ENCODE measurements at places on chromosomes 6 and 20. TPM values are rescaled to one million over a fixed set of nuclear protein-coding genes. Genes with fewer than 3 reads are reported as not detected.

DNA sequence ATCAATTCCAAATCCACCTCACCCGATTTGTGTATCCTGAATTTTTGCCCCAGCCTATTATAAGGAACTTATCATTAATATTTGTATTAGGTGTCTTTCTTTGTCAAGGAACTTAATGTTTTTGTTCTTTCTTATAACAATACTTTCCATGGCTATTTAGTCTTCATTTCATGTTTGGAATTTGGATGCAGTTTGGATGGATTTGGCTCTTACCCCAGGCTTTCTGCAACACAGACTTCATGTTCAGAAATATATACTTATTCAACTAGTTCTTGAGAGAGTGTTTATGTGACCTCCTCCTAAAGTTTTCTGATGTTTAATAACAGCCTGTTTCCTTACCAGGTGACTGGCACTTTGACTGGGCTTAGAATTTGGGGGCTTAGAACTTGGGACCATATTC lies 35.9 kb upstream of the TOX2 start:
- DNase-seq, result no peak

DNA sequence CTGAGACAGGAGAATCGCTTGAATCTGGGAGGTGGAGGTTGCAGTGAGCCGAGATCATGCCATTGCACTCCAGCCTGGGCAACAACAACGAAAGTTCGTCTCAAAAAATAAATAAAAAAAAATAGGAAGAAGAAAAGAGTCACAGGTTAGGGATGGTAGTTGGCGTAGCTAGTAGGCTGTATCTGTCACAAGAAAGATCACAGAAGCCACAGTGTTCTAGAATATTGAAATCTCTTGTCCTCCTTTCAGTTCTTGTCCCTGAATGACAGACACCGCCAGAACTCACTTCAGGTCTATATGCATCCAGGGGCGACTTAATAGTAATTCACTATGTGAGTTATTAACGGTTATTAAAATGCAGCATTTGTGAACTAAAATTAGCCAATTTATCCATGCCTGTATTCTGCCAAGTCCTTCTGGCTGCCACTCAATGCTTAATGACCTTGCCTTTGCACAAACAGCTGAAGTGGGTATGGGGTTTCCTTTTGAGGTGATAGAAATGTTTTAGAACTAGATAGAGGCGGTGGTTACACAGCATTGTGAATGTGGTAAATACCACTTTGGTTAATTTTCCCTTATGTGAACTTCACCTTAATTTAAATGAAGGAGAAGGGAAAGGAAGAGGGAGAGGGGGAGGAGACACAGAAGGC lies 41.3 kb upstream of the ZMYND8 start:
- no peak for DNase-seq

DNA sequence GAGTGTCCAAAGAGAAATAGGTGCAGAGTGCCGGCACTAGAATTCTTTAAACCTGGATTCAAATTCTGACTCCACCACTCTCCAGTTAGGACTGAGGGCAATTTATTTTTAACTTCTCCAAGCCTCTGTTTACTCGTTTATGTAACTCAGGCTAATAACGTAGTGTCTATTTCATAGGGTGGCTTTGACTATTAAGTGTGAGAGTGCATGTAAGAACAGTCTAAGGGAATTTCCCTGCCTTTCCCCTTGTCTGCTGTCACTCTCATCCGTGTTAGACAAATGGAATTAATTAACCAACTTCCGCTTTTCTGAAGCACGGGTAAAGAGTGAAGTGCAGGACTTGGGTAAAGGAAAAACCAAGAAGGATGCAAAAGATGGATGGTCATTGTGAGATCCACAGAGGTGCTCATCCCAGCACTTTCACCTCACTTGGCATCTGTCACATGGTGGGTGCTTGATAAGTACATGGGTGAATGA lies 4.1 kb upstream of the ZKSCAN8 start:
- DNase-seq, result no peak

DNA sequence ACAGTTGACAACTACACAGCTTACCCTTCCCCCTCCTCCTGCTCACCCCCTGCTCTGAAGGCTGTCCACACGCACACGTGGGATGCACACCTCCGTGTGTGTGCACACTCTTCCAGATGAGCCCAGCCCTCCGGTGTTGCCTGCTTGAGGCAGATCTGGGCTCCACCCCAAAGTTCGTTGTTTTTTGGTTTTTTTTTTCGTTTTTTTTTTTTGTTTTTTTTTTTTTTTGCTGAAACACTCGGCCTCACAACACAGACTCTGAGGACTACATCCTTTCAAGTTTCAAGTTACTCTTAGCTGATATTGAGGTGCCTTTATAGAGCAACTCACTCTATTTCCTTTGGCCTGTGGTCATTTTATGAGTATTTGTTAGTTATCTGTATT lies 88.2 kb downstream of the RREB1 start:
- no peak for DNase-seq

DNA sequence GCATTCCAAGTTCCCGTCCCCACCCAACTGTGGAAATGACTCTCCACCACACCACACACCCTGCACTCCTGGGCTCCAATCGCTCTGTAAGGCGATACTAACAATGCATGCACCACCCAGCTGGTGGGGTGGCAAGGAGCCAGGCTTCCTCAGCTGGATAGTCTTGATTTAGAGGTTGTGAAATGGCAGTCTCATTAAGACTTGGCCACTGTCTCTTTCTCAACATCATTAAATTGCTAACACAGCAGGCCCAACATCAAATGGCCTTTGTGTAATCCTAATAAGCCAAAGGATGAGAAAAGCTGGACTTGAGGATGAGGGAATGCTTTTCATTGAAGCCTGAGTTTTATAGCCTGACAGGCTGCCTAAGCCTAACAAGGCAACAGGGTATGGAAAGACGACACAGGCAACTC lies 223.7 kb downstream of the GMDS start:
- DNase-seq, result peak; percentile 61

The PAQR8 gene
- total RNA-seq, result 6.8 TPM

The SRSF6 gene
- total RNA-seq, result 145 TPM

Measured in lower lobe of right lung (tissue), 2 donors.